Pancreas (tissue), 10 donors: ENCODE measurements at places on chromosomes 4 and X. TPM values are rescaled to one million over a fixed set of nuclear protein-coding genes. Genes with fewer than 3 reads are reported as not detected.

The ZFP42 gene
- 0.06 TPM for total RNA-seq

The LARP7 gene
- 14.5 TPM for total RNA-seq

The NLRP2B gene
- not detected for total RNA-seq

GRCh38 chr4:85829276-85830051 is 354.5 kb downstream of the ARHGAP24 start:
- DNase-seq = no peak
- H3K27me3 ChIP-seq = no peaks in the 10 kb centered on the region
- peaks cover 29% of the 10 kb centered on the region for H3K4me1 ChIP-seq

The GAGE12F gene
- not detected for total RNA-seq

DNA sequence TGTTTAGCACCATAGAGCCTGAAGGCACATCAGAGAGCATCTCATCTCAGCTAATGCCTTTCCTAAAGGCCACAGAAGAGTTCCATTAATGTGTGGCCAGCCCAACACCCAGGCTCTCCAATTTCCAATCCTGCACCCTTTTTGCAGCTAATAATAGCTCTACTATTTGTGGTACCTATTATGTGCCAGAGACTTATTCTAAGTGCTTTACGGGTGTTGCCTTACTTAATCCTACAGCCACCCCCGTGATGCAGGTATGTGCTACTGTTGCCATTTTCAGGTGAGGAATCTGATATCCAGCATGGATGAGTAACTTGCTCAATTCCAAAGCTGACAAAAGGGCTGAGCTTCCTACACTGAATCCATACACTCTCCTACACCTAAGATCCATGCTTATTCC is 217.6 kb upstream of the GALNT7 start:
- no peak overlapping the region for H3K27ac ChIP-seq
- no peaks in the 10 kb centered on the region for H3K36me3 ChIP-seq
- DNase-seq = no peak
- no peaks in the 10 kb centered on the region for H3K27me3 ChIP-seq
- H3K4me3 ChIP-seq = no peak overlapping the region
- no peaks in the 10 kb centered on the region for H3K4me1 ChIP-seq

DNA sequence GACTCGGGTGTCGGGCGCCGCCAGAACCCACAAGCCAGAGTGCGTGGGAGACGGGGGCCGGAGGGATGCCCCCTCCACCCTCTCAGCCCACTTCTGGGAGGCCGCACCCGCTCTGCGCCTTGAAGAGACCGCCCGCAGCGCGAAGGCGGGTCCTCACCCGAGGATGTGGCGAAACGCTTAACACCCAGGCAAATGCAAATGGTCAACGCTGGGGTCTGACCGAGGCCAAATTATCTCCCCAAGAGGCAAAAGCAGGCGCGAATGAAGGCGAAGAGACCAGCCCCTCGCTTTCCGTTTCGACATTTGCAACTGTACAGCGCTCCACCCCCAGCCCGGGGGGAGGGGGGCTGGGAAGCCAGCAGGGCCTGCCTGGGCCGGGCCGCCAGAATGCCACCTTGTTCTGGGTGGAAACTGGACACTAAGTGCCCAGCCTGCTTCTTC is 137.7 kb upstream of the ZIC3 start:
- DNase-seq = no peak
- H3K4me3 ChIP-seq = peak overlapping the region; percentile 42
- H3K4me1 ChIP-seq = peaks cover 4% of the 10 kb centered on the region
- no peak overlapping the region for H3K27ac ChIP-seq
- H3K36me3 ChIP-seq = no peaks in the 10 kb centered on the region

GRCh38 chr4:142447009-142447408 is 399.1 kb downstream of the INPP4B start:
- H3K4me3 ChIP-seq = no peak overlapping the region
- no peak for DNase-seq
- no peaks in the 10 kb centered on the region for H3K4me1 ChIP-seq

DNA sequence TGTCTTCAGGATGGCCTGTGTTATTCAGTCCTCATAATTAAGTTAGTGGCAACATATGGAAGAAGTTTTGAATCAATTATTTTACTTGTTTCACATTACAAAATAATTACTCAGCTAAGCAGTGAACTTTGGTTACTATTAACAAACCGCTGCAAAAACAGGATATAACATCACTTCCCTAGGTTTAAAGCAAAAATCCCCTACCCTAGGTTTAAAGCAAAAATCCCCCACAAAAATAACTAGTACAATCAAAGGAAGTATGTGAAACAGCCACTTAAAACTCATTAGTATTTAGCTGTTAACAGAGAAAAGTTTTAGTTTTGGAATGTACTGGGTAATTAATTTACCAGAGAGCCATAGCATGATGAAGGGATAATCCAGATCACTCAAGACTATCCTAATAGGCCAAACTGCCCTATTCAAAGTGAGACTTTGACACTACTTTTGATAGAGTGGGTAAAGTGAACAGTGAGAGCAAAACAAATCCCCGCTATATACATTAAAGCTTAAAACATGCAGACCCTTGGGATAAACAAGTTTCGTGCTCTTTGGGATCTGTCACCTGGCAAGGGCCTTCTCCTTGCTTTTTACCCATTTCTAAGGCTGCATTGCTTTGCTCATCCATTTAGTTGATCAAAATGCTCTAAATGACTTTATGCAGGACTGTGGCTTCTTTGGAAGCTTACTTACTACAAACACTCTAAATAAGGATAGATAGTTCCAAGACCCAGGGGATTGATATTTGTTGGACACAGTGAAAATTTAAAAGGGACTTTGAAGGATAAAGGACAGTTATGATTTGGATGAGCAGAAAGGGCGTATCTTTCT is 36.4 kb upstream of the GPR174 start:
- H3K27ac ChIP-seq = no peak overlapping the region
- DNase-seq = no peak
- no peaks in the 10 kb centered on the region for H3K4me1 ChIP-seq
- no peak overlapping the region for H3K4me3 ChIP-seq

GRCh38 chrX:20515841-20516461 is 249.2 kb upstream of the RPS6KA3 start:
- H3K27ac ChIP-seq = peak overlapping the region; percentile 30
- no peak for DNase-seq
- H3K27me3 ChIP-seq = no peaks in the 10 kb centered on the region
- no peaks in the 10 kb centered on the region for H3K4me1 ChIP-seq

GRCh38 chr4:25890571-25891485 is 23.2 kb upstream of the SMIM20 start:
- no peaks in the 10 kb centered on the region for H3K27me3 ChIP-seq
- H3K4me3 ChIP-seq = no peak overlapping the region
- no peak overlapping the region for H3K27ac ChIP-seq
- no peak for DNase-seq

DNA sequence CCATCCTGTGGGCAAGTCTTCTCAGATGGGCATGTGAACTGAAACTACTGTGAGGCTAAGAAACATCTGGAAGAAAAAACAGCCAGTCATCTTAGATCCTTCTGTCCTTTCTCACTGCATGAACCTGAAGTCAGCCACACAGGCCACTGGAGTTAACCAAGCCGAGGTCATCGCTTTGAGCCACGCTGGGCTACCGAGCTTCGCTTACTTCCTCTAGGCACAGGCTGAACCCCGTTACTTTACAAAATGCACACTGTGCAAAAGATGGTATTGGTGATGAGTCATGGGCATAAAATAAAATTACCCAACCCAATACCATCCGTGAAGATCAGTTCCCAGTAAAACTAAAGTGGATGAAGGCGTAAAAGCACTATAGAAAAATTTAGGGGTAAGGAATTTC is 86.2 kb downstream of the MTMR1 start:
- no peaks in the 10 kb centered on the region for H3K4me1 ChIP-seq
- no peak overlapping the region for H3K27ac ChIP-seq
- no peak overlapping the region for H3K4me3 ChIP-seq
- DNase-seq = no peak

GRCh38 chr4:151558496-151559113 is 149.6 kb downstream of the FHIP1A start:
- H3K27ac ChIP-seq = no peak overlapping the region
- no peaks in the 10 kb centered on the region for H3K36me3 ChIP-seq
- DNase-seq = no peak
- no peaks in the 10 kb centered on the region for H3K27me3 ChIP-seq
- no peak overlapping the region for H3K4me3 ChIP-seq
